ENCODE measurements at places on chromosomes 2 and 18.
A peak's percentile ranks its signal among the peaks of the same experiment; 100 is the strongest.

DNA sequence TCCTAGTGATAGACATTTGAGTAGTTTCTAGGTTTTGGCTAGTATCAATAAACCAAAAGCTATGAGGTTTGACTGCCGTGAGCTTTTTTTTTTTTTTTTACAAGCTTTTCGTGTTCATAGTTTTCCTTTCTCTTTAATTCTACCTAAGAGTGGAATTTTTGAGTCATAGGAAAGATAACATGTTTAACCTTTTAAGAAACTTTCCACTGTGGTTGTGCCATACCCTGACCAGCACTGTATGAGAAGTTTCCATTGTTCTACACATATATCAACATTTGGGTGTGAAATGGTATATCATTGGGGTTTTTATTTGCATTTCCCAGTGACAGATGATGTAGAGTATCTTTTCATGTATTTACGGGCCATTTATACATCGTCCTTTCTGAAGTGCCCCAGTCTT is 31.7 kb downstream of the UBE2F start:
- DNase-seq: no peak

DNA sequence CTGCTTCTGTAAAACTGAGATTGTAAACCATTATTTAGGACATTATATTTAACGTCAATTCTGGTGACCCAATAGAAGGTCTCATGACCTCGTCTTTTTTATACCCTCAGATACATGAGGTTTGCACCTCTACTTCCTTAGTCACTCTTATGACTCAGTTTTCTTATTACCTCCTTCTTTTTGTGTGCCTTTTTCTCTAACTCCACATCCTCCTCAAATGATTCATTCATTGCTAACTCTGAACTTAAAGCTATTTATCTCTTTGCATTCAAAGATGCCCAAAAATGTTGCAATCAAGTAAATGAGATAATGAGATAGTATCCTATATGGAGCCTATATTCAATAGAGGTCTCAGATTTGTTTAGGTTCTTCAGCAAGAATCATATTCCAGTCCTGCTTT is 121.0 kb upstream of the KYNU start:
- no peak for DNase-seq

DNA sequence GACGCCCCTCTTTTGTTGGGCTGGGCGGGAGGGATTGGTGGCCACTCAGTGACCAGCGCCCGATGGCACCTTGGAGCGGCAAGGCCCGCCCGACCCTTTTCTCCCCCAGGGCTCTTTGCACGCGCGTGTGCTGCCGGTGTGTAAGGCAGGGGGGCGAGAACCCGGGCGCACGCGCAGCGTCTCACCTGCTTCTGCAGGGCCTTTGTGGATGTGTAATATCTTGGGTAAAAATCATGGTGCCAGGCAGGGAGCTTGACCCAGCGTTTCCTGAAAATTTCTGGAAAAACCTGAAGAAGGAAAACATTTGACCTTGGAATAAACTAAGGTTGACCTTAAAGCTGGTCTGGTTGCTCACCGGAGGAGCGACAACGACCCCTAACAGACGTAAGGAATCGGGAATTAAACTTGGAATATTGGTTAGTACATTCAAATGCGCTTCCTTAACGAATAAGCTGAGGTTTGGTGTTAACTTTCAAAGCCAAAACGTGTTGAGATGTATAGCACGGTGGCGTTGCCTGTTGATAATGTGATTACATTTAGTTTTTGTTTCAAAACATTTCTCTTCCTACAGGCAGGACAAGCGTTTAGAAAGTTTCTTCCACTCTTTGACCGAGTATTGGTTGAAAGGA is 438 bp downstream of the HSPE1 start:
- peak; percentile 48 for DNase-seq

- DNase-seq: no peak
Measured at GRCh38 chr2:86147793-86148192, 41.8 kb downstream of the PTCD3 start.

- DNase-seq: peak; percentile 46
Measured at GRCh38 chr2:162430323-162430722, 86.4 kb downstream of the GCA start.

GRCh38 chr2:138910427-138910826 is 130.2 kb upstream of the NXPH2 start:
- DNase-seq: peak; percentile 16

DNA sequence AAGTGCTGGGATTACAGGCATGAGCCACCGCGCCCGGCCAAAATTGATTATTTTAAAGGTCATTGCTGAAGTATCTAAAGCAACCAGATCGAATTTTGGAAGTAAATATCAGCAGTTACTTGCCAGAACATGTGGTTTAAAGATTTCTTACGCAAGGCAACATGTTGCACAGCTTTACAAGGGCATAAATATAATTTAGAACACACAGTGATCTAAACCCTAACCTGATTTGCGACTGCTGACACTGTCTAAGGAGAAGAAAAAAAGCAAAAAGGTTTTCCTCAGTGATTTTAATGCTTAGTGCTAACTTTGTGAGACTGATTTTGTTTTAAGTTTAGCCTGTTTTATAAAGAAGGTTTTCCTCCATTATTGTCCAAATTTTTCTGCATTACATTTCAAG is 569.9 kb upstream of the LINC00305 start:
- peak; percentile 31 for DNase-seq

- peak; percentile 12 for DNase-seq
Measured at GRCh38 chr2:179932786-179933185, 71.4 kb upstream of the ZNF385B start.

- peak; percentile 83 for DNase-seq
Measured at GRCh38 chr2:226048611-226049010, 649.1 kb downstream of the NYAP2 start.

GRCh38 chr18:74514860-74515495 is 18.8 kb downstream of the CNDP2 start:
- no peak for DNase-seq

- DNase-seq: no peak
Measured at GRCh38 chr2:8389431-8390108, 292.3 kb upstream of the ID2 start.

DNA sequence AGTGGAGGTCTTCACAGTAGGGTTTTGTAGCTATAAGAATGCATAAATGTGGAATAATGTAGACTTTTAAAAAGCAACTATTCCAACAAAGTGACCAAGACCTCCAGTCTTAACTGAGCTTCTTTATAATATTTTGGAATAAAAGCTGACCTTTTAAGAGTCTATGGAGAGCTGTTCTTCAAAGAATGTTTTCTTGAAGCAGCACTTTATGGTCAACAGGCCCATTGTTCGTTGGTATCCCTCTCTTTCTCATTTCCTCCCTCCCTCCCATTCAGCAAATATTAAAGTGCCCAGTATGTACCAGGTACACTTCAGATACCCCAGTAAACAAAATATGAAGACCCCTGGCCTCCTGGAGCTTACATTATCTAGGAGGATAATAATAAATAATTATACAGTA is 140.1 kb upstream of the SMAD7 start:
- DNase-seq: no peak

DNA sequence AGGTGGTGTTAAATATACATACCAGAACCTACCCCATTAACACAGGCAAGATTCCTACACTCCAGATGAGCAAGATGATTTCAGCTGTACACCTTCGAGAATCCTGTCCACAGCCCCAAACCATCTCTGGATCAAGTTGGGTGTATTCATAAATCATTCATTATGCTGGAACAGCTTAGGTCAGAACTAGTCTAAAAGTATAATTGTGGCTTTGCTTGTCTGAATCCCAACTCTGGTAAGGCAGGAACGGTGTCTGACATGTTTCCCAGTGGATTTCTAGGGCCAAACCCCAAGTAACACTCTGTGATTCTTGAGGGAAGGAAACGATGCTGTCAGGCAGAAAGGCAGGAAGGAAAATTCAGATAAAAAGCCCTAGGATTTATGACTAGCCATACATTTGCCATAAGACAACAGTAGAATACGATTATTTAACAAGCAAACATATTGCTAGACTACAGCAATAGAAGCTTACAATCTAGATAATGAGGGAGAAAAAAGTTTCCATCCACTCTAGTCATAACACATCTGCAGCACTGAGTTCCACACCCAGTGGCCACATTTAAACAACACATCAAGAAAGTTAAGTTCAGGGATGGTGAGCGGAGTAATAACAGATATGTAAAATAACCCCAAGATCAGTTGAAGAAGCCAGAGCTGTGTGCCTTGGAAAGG is 444.8 kb downstream of the RND3 start:
- DNase-seq: no peak

GRCh38 chr18:26819046-26819445 is 46.5 kb downstream of the AQP4 start:
- no peak for DNase-seq

DNA sequence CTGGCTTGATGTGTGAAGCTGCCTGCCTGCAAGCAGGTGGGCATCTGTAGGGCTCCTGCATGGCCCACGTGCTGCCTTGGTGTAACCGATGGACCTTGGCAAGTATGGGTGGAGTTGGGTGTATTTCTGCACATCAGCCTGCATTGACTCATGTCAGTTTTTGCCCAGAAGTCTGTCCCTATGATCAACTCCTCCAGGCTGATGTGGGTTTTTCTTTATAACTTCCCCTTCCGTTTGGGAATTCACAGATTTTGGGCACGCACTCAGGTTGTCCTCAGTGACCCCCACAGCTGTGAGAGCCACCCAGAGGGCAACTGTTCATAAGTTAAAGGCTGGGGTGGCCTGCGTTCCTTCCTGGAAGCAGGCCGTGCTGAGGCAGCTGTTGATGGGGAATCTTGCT is 123.3 kb downstream of the NCK2 start:
- peak; percentile 68 for DNase-seq

GRCh38 chr18:36459203-36459602 is 161.7 kb downstream of the FHOD3 start:
- no peak for DNase-seq

DNA sequence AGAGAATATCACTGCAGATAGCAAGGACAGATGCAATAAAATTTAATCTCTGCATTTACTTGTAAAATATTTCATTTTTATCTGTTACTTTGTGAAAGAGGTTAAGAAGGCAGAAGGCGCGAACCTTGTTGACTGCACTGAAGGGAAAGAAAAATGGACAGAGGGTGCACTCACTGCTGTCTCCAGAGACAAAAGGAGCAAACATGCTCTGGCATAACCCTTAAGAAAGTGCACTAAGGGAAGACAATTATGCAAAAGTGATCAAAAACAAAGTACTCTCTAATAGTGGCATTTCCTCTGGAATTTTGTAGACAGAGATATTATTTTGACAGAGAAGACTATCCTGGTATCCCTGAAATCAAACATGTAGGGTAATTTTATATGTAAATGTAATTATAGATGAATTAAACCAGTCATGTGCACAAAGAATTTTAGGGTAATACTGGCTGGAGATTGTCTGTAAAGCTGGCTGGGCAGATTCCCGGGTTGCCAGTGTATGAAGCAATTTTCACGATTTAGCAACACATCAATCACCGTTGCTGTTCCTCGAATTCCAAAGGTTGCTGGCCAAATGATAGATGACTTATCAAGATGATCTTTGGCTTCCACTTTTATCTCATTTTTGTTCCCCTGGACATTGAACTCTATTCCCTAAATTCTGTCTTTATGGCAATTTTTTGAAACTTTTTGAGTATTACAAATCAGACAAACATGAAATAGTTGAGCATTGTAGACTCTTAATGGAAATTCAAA is 1176.9 kb downstream of the SUCLG1 start:
- DNase-seq: no peak

GRCh38 chr2:31388736-31389135 is 25.8 kb downstream of the XDH start:
- DNase-seq: no peak

- DNase-seq: no peak
Measured at GRCh38 chr18:76281565-76281964, 213.5 kb downstream of the ZNF516 start.

GRCh38 chr2:54955358-54956110 is 94.7 kb downstream of the RTN4 start:
- no peak for DNase-seq

GRCh38 chr2:71887196-71887595 is 260.5 kb downstream of the CYP26B1 start:
- DNase-seq: no peak

- peak; percentile 69 for DNase-seq
Measured at GRCh38 chr18:22346401-22346952, 71.2 kb downstream of the CTAGE1 start.

DNA sequence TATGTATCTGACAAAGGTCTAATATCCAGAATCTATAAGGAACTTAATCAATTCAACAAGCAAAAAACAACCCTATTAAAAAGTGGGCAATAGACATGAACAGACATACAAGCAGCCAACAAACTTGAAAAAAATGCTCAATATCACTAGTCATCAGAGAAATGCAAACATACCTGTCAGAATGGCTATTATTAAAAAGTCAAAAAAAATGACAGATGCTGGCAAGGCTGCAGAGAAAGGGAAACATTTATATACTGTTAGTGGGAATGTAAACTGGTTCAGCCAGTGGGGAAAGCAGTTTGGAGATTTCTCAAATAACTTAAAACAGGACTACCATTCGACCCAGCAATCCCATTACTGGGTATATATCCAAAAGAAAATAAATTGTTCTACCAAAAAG is 21.6 kb downstream of the SESTD1 start:
- DNase-seq: no peak

DNA sequence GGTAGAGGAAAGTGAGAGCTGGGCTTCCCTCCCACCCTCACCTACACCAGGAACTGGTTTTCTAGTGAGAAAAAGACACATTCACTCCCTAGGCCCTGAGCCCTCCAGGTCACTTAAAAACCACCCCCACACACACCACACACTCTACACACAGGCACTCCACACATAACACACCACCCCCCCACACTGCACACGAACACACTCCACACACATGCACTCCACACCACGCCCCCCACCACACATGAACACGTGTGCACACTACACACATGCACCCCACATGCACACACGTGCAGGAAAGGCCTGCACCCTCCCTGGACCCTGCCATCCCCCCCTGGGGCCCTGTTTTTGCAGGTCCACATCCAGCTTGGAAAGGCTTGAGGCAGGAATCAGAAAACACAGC is 67.6 kb downstream of the RALBP1 start:
- DNase-seq: no peak

- DNase-seq: no peak
Measured at GRCh38 chr2:22486343-22486742, 898.6 kb upstream of the KLHL29 start.

DNA sequence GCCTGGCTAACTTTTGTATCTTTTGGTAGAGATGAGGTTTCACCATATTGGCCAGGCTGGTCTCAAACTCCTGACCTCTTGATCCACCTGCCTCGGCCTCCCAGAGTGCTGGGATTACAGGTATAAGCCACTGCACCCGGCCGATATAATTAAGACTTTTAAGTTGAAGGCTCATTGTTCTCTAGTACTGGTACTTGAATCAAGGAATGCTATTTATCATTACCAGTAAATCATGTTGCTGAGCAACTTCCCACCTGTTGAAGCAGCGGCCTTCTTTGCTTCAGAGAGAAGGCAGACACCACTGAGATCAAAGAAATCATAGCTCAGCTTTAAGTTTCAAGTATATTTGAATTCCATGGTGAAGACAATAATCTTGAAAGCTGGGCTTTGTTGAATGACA is 58.8 kb upstream of the TMEM163 start:
- DNase-seq: no peak

GRCh38 chr2:177673602-177674595 is 281.3 kb downstream of the AGPS start:
- no peak for DNase-seq

- peak; percentile 5 for DNase-seq
Measured at GRCh38 chr2:230319211-230319862, 7.7 kb upstream of the SP140L start.

GRCh38 chr2:191629001-191629453 is 48.9 kb upstream of the NABP1 start:
- DNase-seq: no peak

GRCh38 chr2:45804987-45805755 is 153.7 kb downstream of the PRKCE start:
- no peak for DNase-seq

- DNase-seq: no peak
Measured at GRCh38 chr2:185807351-185807750, 68.7 kb downstream of the FSIP2 start.

- no peak for DNase-seq
Measured at GRCh38 chr2:203805486-203805838, 62.1 kb upstream of the CTLA4 start.
